ENCODE measurements at places on chromosomes 16 and 17.
A peak's percentile ranks its signal among the peaks of the same experiment; 100 is the strongest.

GRCh38 chr16:86657972-86658371, 79.6 kb downstream of the FOXL1 start:
- no peak for DNase-seq

- DNase-seq, result no peak
Measured at GRCh38 chr17:27674335-27674734, 43.3 kb downstream of the LGALS9 start.

DNA sequence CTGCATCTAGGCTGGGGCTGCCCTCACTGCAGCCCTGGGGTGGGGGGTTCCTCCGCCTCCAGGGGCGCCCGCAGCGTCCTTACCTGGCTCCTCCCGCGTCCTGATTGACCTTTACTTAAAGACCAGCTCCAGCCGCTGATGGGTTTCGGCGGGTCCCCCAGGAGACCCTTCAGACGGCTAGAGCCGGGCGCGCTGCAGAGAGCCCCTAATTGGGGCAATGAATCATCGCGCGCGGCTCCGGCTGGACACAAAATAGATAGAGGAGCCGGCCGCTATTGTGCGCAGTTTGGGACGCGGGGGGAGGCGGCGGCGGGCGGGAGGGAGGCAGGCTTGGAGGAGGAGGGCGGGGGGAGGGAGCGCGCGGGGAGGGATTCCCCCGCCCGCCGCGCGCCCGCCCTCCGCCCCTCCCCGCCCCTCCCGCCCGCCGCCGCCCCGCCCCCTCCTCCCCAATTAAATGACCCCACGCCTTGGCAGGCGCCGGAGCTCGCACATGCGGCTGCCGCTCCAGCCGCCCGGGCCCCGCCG, 56.5 kb upstream of the CIBAR2 start:
- peak; percentile 86 for DNase-seq

DNA sequence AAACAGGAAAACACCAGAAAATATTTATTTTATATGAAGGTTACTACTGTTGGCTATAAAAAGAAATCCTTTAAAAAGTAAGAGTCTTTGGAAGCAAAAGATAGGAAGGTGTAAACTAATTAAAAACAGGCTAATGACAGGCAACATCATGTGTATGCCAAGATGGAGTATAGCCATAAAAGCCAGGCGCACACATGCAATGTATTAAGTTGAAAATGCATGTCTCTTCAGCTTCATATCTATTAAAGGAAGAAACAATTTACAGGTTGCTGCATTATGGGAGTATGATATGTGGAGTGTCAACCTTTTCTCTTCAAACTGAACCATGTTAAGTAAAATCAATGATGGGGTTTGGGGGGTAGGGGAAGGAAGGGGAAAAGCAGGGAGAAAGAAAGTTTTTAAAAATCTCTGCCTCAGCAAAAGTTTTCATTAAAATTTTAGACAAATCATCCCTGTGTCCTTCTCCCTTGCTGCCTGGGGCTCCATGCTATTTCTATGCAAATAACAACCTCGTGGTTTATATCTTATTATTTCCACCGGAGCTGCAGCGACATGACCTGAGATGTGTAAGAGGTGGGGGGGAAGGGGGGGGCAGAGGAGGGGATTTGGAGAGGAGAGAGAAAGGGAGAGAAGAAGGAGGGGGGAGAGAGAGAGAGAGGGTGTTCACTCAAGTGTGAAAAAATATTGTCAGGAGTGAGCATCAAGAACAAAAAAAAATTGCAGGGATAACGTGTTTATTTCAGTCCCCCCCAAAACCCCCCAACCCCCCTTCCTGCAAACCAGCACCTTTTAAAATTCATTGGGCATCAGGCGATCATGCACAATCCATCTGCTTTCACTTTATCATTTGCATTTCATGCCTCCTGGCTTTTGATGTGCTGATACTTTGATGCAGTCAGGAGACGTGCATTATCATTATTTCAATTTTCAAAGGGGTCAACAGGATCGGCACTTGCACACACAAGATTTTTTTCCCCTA, 197.6 kb downstream of the AATF start:
- no peak for DNase-seq

- DNase-seq, result peak; percentile 69
Measured at GRCh38 chr17:1532836-1533602, 16.6 kb upstream of the INPP5K start.

All from neural progenitor cell (in vitro differentiated cells).